Activated naive CD4-positive, alpha-beta T cell treated with anti-CD3 and anti-CD28 coated beads for 36 hours (primary cell): ENCODE measurements at places on chromosomes 6 and 20. TPM values are rescaled to one million over a fixed set of nuclear protein-coding genes. Genes with fewer than 3 reads are reported as not detected.

GRCh38 chr20:17867131-17867925 lies 101.3 kb downstream of the SNX5 start:
- no peak overlapping the region for H3K27ac ChIP-seq
- no peak for DNase-seq
- H3K4me1 ChIP-seq: peaks cover 6% of the 10 kb centered on the region
- peaks cover 4% of the 10 kb centered on the region for H3K27me3 ChIP-seq

GRCh38 chr6:38593409-38593808 lies 46.3 kb downstream of the BTBD9 start:
- peaks cover 14% of the 10 kb centered on the region for H3K4me1 ChIP-seq
- peak overlapping the region; percentile 67 for H3K27ac ChIP-seq
- H3K4me3 ChIP-seq: no peak overlapping the region
- no peak for DNase-seq
- H3K27me3 ChIP-seq: no peaks in the 10 kb centered on the region

TCF19 gene
- total RNA-seq: 73.3 TPM

PPP1R16B gene
- total RNA-seq: 38.1 TPM

KAT14 gene
- 10.3 TPM for total RNA-seq

HLA-DPA1 gene
- 15.3 TPM for total RNA-seq

CAPN11 gene
- not detected for total RNA-seq

RBBP8NL gene
- not detected for total RNA-seq
